H9 (cell line): ENCODE measurements at places on chromosomes 3 and 15. TPM values are rescaled to one million over a fixed set of nuclear protein-coding genes. Genes with fewer than 3 reads are reported as not detected.

- no peaks in the 10 kb centered on the region for H3K27me3 ChIP-seq
- no peak overlapping the region for H3K27ac ChIP-seq
- H3K36me3 ChIP-seq, result no peaks in the 10 kb centered on the region
- DNase-seq, result peak; percentile 43
- H3K4me3 ChIP-seq, result no peak overlapping the region
These were observed 25.6 kb downstream of the KCNH8 start for GRCh38 chr3:19173945-19174344.

DNA sequence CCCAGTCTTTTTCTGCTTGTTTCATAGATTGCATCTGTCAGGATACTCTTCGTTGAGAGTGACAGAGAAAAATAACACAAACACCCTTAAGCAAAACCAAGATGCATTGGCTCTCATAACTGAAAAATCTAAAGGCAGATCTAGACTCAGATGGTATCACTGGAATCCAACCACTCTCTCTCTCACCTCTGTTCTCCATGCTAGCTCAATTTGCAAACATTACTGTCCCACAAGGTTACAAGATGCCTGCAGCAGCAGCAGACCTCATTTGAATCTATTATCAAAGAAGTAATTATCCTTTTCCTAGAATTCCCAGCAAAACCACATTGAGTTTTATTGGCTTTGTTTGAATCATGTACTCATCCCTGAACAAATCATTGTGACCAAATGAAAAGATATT, 19.1 kb upstream of the PCOLCE2 start:
- H3K36me3 ChIP-seq, result no peaks in the 10 kb centered on the region
- H3K27ac ChIP-seq, result no peak overlapping the region
- no peaks in the 10 kb centered on the region for H3K27me3 ChIP-seq
- DNase-seq, result no peak

STRIT1 gene
- 0.26 TPM in 1 of 2 replicates, not detected in the other for total RNA-seq

- H3K36me3 ChIP-seq, result no peaks in the 10 kb centered on the region
- no peak overlapping the region for H3K4me3 ChIP-seq
- no peak for DNase-seq
- no peak overlapping the region for H3K27ac ChIP-seq
These were observed 86.7 kb downstream of the EBLN2 start for GRCh38 chr3:73148206-73148605.

PLA2G4D gene
- 0.33 TPM in 1 of 2 replicates, not detected in the other for total RNA-seq

DNA sequence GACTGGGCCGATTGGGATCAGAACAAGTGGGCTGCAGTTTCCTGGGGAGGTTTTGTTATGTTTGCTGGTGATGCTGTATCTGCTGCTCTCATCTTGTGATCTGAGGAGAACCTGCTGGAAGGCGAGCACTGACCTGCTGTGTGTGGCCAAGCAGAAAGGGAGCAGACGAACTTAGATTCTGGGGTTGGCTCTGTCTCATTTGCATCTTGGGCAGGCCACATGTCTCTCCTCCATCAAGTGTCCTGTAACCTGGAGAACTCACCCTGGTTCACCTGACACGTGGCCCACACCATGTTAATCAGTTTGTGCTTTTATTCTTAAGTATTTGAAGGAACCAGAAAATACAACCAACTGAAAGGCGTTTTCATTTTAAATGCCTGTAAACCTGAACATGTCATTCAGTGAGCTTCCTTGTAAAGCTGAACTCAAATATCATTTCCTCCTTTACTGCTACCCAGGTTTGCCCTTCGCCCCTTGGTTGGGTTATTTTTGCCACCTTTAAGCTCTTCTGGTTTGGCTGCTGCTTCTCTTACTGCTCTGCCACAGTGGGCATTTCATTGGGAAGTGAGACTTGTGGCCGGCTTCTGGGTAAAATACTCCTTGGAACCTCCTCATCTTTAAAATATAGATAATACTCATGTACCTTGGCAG, 33.5 kb upstream of the TRAK1 start:
- H3K4me3 ChIP-seq, result no peak overlapping the region
- H3K4me1 ChIP-seq, result peaks cover 14% of the 10 kb centered on the region; the same call in 1 of the 2 replicates
- no peaks in the 10 kb centered on the region for H3K27me3 ChIP-seq
- DNase-seq, result no peak
- no peak overlapping the region for H3K27ac ChIP-seq

DNA sequence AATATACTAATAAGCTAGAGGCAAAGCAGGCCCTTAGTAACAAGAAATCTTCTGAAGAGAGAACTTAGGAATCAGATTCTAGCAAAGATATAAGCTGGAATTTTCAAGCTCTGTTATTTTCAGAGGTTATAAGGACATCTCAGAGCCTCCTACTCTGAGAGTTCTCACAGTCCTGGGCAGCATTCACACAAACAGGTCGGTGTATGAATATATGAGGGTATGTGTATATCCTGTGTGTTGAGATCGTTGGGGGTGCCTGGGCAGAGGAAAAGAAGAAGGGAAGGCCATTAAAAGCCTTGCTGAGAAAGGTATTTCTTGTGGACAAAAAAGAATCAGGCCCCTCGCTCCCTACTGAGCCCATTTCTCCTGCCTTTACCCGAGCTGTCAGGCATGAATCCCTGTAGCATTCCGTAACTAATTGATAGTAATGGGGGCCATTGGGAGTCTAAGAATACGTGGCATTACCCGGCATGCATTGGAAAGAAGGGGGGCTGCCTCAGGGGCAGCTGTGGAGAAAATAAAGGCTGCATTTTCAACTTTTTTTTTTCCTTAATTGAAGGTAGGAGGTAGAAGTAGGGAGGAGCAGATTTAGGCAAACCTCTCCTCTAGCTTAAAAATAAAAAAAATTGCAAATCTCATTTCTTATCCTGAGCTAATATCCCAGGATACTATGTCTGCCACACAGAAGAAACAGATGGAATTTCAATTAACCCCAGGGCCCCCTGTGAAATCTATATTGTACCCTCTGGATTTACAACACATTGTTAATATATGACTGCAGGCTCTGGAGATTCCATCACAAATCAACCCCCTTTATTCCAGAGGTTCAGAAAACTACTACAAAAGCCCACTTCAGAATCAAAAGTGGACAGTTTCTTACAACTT, 103.8 kb downstream of the GTPBP8 start:
- H3K4me1 ChIP-seq, result no peaks in the 10 kb centered on the region; the same call in 1 of the 2 replicates
- H3K27me3 ChIP-seq, result no peaks in the 10 kb centered on the region; the same call in 1 of the 2 replicates
- no peaks in the 10 kb centered on the region for H3K36me3 ChIP-seq
- H3K4me3 ChIP-seq, result no peak overlapping the region; the same call in 2 of the 3 replicates

DNA sequence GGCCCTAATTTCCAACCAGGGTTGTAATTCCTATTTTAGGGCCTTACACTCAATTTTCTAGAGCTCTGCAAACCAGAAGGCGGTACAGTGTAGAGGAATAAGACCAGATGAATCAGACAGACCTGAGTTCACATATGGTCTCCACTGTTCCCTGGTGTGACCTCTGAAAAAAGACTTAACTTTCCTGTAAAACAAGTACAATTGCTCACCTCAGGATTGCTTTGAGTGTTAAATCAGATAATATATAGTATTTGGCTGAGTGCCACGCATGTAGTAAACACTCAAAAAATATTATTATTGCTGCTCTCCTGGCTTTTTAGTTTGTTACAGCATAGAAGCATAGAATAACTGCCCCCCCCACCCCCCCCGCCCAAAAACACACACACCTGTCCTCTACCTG, 51.0 kb upstream of the STT3B start:
- H3K27me3 ChIP-seq, result no peaks in the 10 kb centered on the region
- no peaks in the 10 kb centered on the region for H3K36me3 ChIP-seq
- H3K27ac ChIP-seq, result no peak overlapping the region
- H3K4me3 ChIP-seq, result no peak overlapping the region

DNA sequence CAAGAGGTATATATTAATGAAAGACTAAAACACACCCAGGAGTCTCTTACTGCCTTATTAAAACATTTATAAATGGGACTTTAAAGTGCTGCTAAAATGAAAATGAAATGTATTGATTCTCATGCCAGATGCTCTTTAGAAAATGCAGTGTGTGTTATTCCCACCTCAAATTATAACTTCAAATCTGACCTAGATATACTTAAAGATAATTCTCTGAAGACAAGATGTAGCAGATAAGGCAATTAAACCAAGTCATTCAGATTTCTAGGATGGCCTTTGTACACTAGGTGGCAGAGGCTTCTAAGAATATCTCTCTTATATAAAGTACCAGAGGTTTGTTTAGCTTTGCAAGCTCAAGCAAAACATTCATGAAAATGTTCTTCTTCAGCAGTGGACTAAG, 26.9 kb upstream of the GOLGA8B start:
- DNase-seq, result no peak
- no peaks in the 10 kb centered on the region for H3K36me3 ChIP-seq

DNA sequence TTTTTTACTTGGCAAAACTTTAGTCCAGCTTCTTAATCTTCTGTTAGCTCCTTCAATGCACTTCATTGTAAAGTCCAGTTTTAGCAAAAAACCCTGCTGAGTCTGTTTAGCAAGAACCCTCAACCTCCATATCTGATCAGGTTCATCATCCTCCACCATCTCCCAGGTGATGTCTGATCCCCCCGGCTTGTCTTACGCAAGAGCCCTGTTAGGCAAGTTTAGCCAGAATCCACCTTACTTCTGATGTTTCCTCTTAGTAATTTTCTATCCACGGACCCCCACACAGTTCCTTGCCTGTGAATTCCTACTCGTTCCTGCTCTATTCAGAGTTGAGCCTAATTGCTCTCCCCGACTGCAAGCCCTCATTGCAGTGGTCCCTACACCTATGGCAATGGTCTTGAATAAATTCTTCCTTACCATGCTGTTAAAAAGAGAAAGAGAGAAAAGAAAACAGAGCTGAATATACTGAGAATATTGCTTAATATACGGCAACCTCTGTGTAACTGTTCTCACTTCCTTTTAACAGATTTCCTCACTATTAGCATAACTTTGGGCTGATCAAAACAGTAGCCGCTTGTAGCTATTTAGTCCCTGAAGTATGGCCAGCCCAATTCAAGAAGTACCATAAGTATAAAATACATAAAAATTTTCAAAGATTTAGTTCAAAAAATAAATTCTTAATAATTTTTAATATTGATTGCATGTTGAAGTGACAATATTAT, 78.7 kb upstream of the MME start:
- H3K27me3 ChIP-seq, result no peaks in the 10 kb centered on the region
- H3K4me3 ChIP-seq, result no peak overlapping the region
- DNase-seq, result no peak
- H3K27ac ChIP-seq, result no peak overlapping the region

DNA sequence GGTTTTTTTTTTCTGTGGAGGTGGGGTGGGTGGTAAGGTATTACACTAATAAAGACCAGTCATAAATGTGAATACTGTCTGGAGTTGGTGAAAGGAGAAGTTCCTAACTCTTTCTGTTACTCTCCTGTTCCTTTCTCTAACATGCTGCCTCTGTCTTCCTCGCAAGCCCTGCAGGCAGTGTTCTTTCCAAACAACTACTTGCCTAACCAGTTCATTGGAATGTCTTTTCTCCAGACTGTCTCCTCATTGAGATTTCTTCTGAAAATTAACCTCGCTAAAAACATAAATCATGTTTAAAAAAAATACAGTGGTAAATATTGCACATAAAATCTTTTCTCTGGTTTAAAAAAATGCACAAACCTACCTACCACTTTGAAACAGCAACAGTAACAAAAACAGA, 135.2 kb downstream of the TP63 start:
- H3K36me3 ChIP-seq, result peaks cover 5% of the 10 kb centered on the region; the same call in 2 of the 3 replicates
- no peak overlapping the region for H3K4me3 ChIP-seq
- H3K27ac ChIP-seq, result no peak overlapping the region
- no peak for DNase-seq

TRPM1 gene
- total RNA-seq, result not detected in 2 replicates

DNA sequence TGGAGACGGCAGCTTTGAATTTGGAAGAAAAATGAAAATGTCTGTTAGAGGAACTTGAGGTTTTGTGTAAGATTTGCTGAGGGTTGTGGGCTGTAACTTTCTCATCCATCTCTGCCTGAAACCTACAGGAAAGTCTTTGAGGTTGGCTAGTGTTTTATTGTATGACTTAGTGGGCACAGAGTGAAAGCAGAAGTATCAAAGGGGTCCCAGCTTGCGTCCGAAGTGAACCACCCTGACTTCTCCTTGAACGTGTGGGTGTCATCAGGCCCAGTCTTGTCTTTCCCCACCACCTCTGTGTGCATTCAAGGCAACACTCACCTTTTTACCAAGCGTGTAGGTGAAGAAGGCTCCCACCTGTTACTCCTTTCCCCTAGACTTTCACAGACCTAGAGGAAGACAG, 682.1 kb upstream of the CFAP20DC start:
- no peaks in the 10 kb centered on the region for H3K27me3 ChIP-seq

DNA sequence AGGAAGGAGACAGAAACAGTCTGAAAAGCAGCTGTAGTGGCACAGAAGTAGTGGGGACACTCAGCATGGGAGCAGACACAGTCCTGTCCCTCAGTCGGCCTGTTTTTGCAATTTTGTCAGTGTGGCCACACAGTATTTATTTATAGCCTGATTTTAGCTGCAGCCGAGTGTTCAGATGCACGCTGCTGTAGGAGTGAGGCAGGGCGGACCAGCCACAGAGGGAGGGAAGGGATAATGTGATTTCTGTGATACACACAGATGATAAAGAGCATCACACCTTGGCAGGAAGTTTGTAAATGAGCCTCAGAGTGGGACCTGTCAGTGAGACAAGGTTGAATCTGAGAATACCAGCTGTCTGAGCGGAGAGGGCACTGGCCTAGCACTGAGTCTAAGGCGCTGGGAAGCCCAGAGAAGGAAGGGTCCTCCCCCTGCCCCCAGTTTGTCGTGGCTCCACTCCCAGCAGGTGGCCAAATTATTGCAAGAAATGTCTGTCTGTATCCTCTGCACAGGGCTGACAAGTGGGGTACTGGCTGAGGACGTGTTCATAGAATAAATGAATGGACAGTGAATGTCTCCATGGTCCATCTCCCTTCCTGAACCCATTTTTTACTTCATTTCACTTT, 3.8 kb downstream of the PSTPIP1 start:
- H3K36me3 ChIP-seq, result no peaks in the 10 kb centered on the region
- no peaks in the 10 kb centered on the region for H3K27me3 ChIP-seq
- H3K4me1 ChIP-seq, result no peaks in the 10 kb centered on the region
- H3K27ac ChIP-seq, result no peak overlapping the region
- DNase-seq, result no peak

- DNase-seq, result no peak
- no peaks in the 10 kb centered on the region for H3K4me1 ChIP-seq
These were observed 44.8 kb downstream of the CCR4 start for GRCh38 chr3:32996048-32996754.

DNAJB11 gene
- 57.4 and 61.2 TPM in 2 replicates for total RNA-seq

ACTC1 gene
- total RNA-seq, result 48.6 and 52.2 TPM in 2 replicates

NBEAL2 gene
- 50.4 and 52.1 TPM in 2 replicates for total RNA-seq

DNA sequence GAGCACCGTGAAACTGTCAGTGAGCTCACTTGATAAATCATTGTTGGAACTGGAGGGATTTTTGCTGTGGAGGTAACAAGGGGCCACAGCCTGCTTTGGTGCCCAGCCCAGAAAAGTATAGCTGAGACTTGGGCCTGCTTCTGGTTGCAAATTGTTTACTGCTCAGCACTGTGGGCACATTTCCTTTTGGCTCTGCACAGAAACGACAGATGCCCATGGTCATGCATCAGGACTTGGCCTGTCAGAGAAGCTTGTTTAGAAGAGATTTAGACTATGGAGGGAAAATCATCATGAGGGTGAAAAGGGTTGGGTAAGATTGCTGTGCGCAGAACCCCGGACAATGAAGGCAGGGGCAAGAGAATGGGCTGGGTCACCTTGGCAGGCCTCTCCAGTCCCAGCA, 286.1 kb upstream of the CTNNB1 start:
- H3K36me3 ChIP-seq, result no peaks in the 10 kb centered on the region
- no peak overlapping the region for H3K27ac ChIP-seq
- H3K4me1 ChIP-seq, result no peaks in the 10 kb centered on the region
- H3K4me3 ChIP-seq, result no peak overlapping the region

- peaks cover 20% of the 10 kb centered on the region; the same call in 1 of the 2 replicates for H3K4me1 ChIP-seq
- H3K4me3 ChIP-seq, result peak overlapping the region; percentile 36; the same call in 1 of the 3 replicates
- peak; percentile 89 for DNase-seq
- peaks cover 4% of the 10 kb centered on the region; the same call in 1 of the 2 replicates for H3K36me3 ChIP-seq
- H3K27me3 ChIP-seq, result no peaks in the 10 kb centered on the region
- H3K27ac ChIP-seq, result peak overlapping the region; percentile 81
These were observed 17.8 kb downstream of the MAP2K1 start for GRCh38 chr15:66404532-66404931.

STRA6 gene
- total RNA-seq, result 11.2 and 12.8 TPM in 2 replicates
